ENCODE measurements at places on chromosomes 2 and 18.

- DNase-seq = no peak
These were observed 17.1 kb upstream of the NR4A2 start for GRCh38 chr2:156349605-156350004.

DNA sequence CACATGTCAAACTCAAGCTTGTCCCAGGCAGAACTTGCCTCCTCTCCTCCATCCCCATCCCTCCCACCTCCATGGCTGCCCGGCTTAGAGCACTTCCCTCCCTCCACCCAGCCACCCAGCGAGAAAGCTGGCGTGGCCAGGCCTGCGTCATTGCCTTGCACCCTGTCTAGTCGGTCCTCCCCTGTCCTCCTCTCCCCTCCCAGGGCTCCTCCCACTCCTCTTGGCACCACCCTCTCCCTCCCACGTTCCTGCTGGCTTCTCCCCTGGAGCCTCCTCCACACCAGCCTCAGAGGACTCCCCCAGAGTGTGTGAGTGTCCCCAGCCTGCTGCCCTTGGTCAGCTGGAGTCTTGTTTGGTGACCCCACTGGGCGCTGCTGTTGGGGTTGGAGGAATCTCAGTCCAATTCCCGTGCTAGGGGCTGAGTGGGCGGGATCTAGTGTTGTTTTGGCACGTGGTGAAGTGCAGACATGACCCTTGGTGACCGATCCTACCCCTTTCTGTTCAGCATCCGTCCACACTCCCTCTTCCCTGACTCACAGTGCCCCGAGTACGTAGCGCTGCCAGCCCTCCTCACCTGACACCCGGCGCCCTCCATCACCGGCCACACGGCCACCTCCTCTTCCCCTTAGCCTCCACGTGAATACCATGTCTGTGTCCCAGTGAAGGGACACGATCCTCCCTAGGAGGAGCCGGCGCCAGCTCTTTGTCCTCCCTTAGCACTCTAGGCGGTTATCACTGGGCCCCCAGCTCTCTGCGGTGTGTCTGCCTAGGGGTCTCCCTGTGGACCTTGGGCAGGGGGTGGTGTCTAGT, 41.4 kb downstream of the ATP6V1C2 start:
- DNase-seq = no peak

GRCh38 chr2:43426305-43427031, 169.4 kb downstream of the THADA start:
- DNase-seq = peak; percentile 51

GRCh38 chr2:15348636-15349035, 212.5 kb downstream of the NBAS start:
- DNase-seq = no peak

- DNase-seq = no peak
These were observed 1.7 kb upstream of the DYSF start for GRCh38 chr2:71451705-71452104.

DNA sequence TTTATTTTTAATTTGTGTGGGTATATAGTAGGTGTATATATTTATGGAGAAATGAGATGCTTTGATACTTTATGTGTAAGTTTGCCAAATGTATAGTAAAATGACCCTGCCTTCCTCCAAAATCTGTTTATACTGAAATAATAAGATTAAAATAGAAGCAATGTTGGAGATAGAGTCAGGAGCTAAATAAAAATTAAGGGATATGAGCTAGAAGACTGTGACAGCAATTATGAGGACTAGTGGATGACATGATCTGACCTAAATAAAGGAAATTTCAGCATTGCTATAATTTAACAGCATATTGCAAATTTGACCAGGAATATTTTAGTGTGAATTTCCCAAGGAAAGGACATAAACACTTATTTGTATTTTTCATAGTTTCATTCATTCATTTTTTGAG, 60.7 kb downstream of the ITGB6 start:
- DNase-seq = no peak

GRCh38 chr18:56124186-56124585, 514.2 kb downstream of the TXNL1 start:
- no peak for DNase-seq

GRCh38 chr2:150528861-150529801, 41.7 kb upstream of the RND3 start:
- no peak for DNase-seq

- no peak for DNase-seq
These were observed 735.6 kb downstream of the TSN start for GRCh38 chr2:122491011-122491410.

DNA sequence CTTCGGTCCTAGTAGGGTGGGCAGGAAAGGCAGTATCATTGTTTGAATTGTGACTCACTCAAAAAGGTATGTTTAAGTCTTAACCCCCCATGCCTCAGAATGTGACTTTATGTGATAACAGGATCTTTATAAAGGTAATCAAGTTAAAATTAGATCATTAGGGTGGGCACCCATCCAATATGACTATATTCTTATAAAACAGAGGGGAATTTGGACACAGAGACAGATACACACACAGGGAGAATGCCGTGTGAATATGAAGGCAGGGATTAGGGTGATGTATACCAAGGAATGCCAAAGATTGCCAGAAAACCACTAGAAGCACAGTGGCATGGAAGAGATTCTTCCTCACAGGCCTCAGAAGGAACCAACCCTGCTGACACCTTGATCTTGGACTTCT, 281.8 kb downstream of the CLIP4 start:
- DNase-seq = no peak

DNA sequence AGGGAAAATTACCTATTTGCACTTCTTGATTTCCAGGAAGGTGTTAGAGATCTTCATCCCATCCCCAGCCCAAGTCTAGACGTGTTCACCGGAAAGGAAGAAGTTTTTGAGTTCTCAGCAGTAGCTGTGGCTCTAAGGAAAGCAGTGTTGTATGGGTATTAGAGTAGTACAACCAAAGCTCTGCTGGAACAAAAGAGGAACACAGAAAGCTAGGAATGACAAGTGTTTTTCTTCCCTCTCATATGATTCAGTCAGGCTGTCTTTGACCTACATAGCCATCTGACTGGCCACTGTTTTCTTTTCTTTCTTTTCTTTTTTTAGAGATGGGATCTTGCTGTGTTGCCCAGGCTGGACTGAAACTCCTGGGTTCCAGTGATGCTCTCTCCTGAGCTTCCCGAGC, 82.7 kb upstream of the SLC39A10 start:
- DNase-seq = no peak

- DNase-seq = no peak
These were observed 392.3 kb downstream of the GALNT13 start for GRCh38 chr2:154264024-154264423.

DNA sequence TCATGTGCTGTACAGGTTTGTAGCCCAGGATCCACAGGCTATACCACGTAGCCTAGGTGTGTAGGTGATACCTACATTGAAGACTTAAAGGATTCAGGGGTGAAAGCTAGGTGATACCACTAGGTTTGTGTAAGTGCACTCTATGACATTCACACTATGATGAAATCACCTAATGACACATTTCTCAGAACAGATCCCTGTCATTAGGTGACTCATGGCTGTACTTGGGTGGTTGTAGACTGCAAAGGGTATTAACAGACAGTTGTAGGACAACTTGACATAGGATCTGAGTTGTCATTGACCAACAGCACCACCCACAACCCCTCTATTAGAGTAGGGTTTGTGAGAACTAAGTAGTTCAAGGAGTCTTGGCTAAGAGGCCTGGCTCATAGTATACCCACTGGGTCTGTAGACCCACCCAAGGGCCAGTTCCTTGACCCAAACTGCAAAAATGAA, 27.7 kb upstream of the SMCHD1 start:
- no peak for DNase-seq

- DNase-seq = no peak
These were observed 110.3 kb upstream of the WDSUB1 start for GRCh38 chr2:159396799-159397198.

DNA sequence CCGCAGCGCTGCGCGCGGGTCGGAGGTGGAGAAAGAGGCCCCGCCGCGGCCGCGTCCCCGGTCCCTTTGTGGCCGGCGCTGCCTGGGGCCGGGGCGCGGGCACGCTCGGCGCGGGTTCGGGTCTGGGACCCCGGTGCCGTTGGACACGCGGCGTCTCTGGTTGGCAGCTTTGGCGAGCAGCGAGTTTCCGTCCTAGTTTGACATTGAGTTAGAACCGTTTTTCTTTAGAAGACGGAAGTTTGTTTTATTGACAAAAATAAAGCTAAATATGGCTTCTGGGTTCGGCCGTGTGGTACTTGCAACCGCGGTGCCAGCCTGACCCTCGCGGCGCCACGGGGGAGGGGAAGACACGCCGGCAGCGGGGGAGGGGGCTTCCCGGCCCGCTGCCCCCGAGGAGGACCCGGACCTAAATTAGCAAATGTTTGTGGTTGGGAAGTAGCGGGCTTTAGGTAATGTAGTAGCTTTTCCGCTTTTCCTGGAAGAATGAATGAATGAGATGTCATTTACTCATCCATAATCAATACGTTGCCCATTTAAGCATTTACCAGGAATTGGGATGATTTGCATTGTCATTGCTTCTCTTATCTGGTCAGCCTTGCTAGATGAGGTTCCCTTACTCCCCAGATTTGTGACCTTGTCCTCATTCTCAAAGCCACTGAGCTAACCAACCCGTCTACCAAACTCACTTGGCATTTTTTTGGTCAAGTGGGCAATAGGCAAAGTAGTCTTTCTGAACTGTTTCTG, 530 bp downstream of the GALNT1 start:
- DNase-seq = peak; percentile 36

GRCh38 chr18:35029770-35030169, 11.4 kb upstream of the MAPRE2 start:
- DNase-seq = no peak

DNA sequence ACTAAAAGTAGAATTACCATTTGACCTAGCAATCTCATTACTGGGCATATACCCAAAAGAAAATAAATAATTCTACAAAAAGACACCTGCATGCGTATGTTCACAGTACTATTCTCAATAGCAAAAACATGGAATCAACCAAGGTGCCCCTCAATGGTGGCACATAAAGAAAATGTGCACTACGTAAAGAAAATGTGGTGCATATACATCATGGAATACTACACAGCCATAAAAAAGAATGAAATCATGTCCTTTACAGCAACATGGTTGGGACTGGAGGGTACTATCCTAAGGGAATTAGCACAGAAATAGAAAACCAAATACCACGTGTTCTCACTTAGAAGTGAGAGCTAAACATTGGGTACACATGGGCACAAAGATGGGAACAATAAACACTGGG, 250.7 kb upstream of the TNP1 start:
- no peak for DNase-seq

DNA sequence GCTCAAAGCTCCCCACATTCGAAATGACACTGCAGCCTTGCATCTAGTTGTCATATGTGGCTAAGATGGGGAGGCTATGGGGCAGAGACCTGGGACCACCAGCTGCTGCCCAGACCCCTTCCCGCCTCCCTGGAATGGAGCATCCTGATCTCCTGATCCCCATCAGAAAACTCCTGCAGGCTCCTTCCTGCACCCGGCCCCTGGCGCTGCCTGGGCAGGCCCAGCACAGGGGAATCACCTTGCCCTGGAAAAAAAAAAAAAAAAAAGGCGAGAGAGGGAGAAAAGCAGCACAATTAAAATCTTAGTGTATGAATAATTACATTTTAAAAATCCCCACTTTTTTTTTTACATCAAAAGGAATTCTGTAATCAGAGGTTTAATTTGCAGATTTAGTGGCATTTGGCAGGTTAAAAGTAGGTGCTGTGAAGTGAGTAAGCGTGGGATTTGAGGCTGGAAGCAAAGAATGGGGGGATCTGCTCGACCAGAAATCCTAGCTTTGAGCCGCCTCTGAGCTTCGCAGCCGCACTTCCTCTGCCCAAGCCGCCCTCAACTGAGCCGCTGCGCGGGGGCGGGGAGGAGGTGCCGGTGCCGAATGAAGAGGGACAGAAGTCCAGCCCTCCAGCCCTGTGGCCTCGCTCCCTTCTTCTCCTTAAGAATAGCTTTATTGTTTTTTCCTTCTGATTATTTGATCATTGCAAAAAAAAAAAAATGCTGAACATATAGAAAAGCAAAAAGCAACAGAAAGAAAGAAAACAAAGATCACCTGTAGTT, 30.0 kb downstream of the THNSL2 start:
- peak; percentile 55 for DNase-seq

DNA sequence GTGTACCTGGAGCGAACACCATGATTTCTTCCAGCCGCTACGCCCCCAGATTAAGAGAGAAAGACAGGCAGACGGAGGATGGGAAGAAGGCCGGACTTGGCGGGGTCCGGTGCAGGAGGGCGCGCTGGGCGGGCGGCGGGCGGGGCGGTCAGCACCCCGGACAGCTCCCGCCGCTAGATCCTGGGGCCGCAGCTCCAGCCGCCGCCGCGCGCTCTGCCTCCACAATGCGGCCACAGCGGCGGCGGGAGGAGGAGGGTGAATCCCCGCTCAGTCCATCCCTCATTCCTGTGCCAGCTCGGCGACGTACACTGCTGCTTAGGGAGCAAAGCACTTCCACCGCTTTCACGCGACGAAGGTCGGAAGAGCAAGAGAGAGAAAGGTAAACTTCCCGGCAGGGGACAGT, at the start of gene AKAIN1:
Gene AKAIN1, minus strand, starts transcription at position 226 of the 403 bp plus-strand sequence. Its CDS starts 204 bp downstream, at position 22.
- peak; percentile 45 for DNase-seq

DNA sequence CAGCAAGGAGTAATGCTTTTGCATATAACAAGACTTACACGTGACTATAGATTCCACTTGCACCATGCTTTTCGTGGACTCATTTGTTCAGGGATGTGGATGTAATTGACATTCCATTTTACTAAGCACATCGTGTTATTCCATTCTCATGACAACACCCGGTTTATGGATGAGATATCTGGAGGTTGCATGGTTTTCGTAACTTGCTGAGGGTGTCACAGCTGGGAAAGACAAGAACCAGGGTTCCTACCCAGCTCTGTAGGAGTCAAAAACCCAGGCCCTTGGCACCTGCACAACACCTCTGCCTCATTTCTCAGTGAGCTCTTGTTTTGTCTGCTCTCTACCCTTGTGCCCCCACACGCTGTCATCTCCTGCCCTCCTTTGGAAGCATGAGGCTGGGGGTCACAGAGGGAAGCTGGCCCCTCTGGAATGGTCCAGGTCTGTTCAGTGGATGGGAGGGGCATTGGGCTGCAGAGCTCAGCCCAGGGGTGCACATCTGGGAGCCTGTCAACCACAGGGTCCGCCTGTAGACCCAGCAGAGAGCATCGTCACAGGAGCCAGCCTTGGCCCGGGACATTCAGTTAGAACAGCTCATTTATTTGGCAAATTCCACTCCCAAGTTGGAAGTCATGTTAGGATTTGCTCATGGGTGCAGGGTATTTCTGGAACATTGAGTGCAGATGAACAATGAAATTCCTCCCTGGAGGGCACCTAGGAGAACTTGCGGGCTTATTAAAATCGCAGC, 120.1 kb upstream of the TWIST2 start:
- DNase-seq = no peak

DNA sequence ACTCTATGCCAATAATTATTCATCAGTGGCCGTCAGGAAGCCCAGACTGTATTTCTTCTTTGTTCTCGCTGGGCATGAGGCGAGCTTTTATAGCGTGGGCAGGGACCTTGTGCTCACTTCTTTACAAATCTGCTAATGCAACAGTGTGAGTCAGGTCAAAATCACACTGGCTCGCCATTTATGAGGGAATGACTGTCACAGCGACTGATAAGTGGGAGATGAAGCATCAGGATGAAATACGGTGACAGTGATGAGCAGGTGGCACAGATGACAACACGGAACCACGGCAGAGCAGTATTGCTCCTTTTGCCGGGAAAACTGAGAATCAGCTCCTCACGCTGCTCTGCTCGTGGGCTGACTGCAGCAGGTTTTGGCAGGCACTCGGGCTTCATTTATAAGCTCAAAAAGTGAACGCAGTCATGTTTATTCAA, 20.5 kb downstream of the TYMS start:
- no peak for DNase-seq

- DNase-seq = no peak
These were observed 774.1 kb downstream of the METTL4 start for GRCh38 chr18:1797235-1797634.

Measured in stimulated activated naive CD8-positive, alpha-beta T cell treated with anti-CD3 and anti-CD28 coated beads, Interleukin-15, Interleukin-2, amounts not matched to agents 100 U/mL and 50 U/mL, for 24 hours (primary cell).